Activated CD4-positive, alpha-beta T cell treated with anti-CD3 and anti-CD28 coated beads for 1 hour (primary cell): ENCODE measurements at places on chromosomes 4 and X.

- DNase-seq, result no peak
These were observed 16.2 kb upstream of the ZFX start for GRCh38 chrX:24133312-24133711.

- DNase-seq, result no peak
These were observed 31.1 kb downstream of the ZCCHC4 start for GRCh38 chr4:25343671-25344070.

GRCh38 chrX:135200297-135200696 lies 29.1 kb upstream of the CT55 start:
- no peak for DNase-seq

GRCh38 chr4:57370691-57371090 lies 260.5 kb upstream of the IGFBP7 start:
- DNase-seq, result no peak

GRCh38 chr4:172850838-172851237 lies 317.8 kb upstream of the GALNT7 start:
- DNase-seq, result no peak

GRCh38 chr4:52247941-52248340 lies 196.8 kb downstream of the SPATA18 start:
- no peak for DNase-seq

DNA sequence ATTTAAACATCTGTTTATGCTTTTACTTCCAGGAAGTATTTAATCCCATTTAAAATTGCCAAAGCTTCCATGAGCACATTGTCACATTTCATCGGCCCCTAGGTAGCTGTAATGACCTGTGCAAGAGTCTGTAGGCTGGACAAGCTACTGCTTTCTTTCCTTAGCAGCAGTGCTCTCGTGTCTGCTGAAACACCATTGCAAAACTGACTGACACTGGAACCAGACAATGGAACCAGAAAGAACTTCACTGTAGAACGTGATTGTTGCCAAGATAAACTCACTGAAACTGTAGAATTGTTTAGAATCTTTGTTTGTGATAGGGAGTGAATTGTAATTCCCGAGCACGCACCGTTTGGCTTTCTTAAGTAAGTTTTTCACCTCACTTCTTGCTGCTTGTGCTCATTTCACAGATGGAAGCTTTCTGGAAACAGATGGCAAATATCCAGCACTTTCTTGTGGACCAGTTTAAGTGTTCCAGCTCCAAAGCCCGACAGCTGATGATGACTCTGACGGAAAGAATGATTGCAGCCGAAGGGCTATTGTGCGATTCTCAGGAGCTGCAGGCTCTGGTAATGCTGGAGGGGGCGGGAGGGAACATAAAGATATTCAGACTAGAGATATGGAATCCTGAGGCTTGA lies 36.9 kb downstream of the EVC start:
- DNase-seq, result no peak

DNA sequence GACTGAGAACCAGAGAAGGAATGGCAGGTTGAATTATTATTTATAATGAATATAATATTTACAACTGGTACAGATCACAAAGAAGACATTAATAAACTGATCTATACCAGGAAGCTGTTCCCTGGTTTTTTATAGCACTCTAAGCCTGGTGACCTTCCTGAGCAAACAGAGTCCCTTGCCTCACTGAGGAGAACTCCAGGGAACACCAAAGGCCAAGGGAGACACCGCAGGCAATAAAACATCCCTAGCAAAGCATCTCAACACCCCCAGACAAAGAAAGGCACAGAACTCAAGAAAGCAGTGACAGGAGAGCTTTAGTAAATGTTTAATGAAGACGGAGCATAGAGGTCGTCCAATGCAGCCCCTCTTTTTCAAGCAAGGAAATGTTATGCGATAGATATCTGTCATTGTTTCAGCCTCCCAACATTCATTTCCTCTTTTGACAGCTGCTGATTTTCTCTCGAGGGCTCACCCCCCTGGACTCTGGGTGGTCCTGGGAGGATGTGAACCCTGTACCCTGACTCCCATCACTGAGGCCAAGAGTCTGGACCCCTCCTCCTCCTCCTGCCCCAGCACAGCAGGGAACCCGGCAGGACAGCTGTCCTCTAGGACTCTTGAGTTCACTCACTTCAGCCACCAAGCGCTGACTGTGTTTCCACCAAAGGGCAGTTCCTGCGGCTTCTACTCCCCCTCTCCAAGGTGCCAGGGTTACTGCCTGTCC lies 342.5 kb upstream of the GATB start:
- DNase-seq, result no peak

DNA sequence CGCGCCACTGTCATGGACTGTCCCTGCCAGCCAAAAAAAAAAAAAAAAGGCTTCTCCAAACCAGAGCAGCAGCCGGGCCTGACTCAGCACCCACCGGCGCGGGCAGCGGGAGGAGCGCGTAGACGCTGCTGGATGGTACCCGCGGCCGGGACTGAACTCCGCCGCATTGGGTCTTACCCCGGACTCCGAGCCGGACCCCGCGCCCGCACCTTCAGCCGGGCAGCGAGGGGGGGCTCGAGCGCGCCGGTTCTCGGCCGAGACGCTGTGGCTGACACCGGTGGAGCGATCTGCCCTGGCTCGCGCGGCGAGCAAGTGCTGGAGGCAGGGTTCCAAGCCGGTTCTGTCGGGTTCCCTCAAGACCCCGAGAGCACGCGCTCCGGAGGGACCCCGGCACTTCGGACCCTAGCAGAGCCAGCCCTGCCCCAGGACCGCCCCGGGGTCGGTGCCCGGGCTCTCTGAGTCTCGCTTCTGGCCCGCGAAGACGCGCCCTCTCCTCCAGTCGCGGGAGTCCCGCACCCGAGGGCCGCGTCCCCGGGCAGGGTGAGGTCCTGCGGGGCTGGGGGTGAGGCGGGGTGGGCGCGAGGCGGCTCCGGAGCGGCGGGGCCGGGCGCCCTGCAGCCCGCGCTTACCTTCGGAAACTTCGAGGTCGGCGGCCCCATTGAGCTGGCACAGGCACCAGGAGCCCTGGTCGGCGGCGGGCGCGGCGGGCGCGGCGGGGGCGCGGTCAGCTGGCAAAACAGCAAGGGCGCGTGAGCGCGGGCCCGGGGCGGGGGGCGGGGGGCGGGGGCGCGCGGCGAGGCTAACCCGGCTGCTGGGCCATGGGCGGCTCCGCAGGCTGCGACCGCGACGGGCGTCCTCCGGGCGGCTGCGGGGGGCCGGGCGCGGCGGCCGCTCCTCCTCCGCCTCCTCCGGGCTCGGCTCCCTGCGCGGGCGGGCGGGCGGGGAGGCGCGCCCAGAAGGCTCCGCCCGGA lies 11.8 kb upstream of the MAN2B2 start:
- DNase-seq, result no peak
